ENCODE measurements at places on chromosomes 12 and 14. TPM values are rescaled to one million over a fixed set of nuclear protein-coding genes. Genes with fewer than 3 reads are reported as not detected.

BIN2 gene
- total RNA-seq = 4.2 TPM

LRRC74A gene
- not detected for total RNA-seq

DNA sequence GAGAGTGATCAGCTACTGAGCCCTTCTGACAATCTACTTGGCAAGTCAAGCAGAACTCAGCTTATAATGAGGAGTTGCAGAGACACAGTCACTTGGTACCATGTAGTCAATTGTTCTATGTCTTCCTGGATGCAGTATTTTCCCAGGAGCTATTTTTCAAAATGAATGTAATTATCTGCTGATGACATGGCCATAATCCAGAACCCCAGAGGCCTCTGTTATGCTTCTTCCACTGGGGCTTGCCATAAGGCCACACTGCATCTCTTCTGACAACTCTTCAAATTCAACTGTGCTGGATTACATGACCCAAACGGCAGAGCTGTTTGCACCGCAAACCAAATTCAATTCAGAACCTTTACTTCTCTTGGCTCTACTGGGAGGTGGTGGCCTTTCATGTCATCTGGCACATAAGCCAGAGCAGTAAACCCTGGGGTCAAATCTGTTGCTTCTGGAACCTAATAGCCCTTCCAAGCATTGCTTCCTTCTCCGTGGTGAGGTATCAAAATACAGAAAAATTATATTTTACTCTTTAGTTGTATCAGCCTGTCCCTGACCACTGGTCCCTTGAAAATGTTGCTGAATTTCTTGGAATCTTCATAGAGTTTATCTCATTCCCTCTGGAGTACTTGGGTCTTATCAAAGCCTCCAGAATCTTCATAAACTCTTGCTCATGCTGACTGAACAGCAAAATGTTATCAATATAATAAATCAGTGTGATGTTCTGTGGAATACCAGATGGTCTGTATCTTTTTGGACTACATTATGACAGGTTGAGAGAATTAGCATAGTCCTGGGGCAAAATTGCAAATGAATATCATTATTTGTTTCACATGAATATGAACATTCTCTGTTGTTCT lies 79.4 kb upstream of the DCN start:
- no peak overlapping the region for H3K27ac ChIP-seq
- DNase-seq = no peak
- no peaks in the 10 kb centered on the region for H3K27me3 ChIP-seq
- H3K4me3 ChIP-seq = no peak overlapping the region
- no peaks in the 10 kb centered on the region for H3K36me3 ChIP-seq
- no peaks in the 10 kb centered on the region for H3K4me1 ChIP-seq

DNA sequence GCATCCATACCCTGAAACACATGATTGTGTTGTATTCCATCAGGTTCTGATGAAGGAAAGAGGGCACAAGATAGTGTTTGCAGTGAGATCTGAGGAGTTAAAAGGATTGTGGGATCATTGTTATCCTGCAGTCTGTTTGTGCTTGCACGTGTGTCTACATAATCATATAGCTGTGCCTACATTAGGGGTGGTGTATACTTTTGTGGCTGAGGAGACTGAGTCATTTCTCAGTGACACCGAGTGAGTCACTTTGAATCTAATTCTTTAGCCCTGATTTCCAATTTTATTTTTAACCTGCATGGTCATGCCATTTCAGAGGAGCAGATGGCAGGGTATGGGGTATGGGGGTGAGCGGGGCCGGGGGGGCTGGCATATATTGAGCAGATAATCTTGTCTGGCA lies 133.2 kb downstream of the ANO4 start:
- no peak overlapping the region for H3K4me3 ChIP-seq
- no peaks in the 10 kb centered on the region for H3K27me3 ChIP-seq
- no peaks in the 10 kb centered on the region for H3K4me1 ChIP-seq
- H3K27ac ChIP-seq = no peak overlapping the region

DNA sequence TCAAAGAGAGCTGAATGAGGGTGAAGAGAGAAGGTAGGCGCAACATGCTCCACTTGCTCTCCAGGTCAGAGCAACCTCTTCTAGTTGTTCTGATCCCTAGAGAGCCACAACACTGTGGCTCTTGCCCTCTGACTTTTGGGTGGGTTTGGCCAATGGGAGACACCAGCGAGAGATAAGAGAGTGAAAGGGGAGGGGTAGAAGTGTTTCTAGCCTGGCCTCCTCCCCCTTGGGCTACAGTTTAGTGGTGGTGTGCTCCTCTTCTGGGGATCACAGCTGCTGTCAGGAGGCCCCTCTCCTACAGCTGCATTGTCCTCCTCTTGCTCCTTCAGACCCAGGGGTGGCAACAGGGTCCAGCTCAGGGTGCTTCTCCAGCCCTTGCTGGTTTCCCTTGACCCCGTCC lies 454.8 kb downstream of the FUT8 start:
- no peak overlapping the region for H3K4me3 ChIP-seq
- no peak for DNase-seq
- H3K27me3 ChIP-seq = no peaks in the 10 kb centered on the region
- no peaks in the 10 kb centered on the region for H3K36me3 ChIP-seq

DNA sequence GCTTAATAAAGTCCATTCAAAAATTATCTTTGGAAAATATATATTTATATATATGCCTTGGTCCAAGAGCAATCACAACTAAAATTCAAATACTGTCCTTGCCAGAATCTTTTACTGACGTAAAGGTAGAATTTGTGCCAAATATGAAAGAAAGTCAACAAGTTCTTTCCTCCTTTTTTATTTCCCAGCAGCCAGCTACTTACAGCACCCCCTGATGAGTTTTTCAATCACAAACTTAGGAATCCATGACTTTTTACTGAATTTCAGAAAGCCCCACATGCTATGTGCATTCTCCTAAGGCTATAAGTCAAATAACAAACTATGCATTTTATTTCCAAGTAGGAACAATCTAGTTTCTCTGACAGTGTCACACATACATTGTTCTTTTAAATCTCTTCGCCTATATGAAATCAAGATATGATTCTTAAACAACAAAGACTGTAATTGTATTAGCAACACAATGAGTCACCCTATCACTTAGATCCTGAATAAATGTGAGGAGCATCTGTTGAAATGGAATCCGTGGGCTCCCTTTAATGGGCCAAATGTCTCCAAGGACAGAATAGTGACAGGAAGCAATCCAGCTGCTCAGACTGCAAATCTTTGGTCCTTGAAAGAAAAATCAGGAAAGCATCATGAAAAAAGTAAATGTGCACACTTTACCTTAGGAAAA lies 271.4 kb downstream of the DUSP6 start:
- no peaks in the 10 kb centered on the region for H3K27me3 ChIP-seq
- no peak for DNase-seq
- no peak overlapping the region for H3K4me3 ChIP-seq
- H3K36me3 ChIP-seq = no peaks in the 10 kb centered on the region

SLC17A8 gene
- not detected for total RNA-seq

DNA sequence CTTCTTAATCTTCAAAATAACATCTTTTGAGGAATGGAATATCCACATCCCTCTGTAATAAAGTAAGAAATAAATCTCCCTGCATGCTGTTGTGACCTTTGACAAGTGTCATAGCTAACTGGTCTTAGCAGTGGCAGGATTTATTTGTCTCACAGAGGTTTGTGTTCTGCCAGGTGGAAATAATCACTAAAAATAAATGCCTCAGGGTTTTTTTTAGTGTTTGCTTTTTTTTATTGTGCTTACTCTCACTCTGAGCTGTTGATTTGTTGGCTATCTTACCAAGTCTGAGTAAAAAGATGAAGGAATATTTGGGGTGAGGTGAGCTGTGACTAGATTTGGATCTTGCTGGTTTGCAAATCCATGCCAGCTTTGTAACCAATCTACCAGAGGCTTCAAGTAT lies 285.4 kb downstream of the ALG10B start:
- no peaks in the 10 kb centered on the region for H3K36me3 ChIP-seq
- no peak overlapping the region for H3K4me3 ChIP-seq
- no peaks in the 10 kb centered on the region for H3K4me1 ChIP-seq
- no peaks in the 10 kb centered on the region for H3K27me3 ChIP-seq
- no peak for DNase-seq
